Caco-2 (cell line): ENCODE measurements at places on chromosomes 3 and 15. TPM values are rescaled to one million over a fixed set of nuclear protein-coding genes. Genes with fewer than 3 reads are reported as not detected.

GRCh38 chr15:83413054-83413719 is 34.0 kb upstream of the SH3GL3 start:
- DNase-seq: no peak

DNA sequence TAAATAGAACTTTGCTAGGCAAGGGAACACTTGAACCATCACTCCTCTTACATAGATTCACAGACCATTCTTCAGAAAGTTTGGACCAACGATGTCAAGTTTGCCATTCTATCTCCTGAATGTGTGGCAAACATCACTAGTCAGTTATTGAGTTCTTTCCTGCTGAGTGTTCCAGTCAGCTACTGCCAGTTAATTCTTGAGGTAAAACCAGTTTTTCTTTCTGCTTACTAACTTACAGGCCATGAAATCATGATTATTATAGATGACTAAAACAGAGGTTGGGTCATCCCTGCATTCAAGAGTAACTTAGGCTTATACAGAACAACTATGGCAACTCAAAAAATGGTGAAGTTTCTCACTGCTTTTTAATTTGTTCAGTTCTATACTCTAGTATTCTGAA is 88.2 kb downstream of the AP4E1 start:
- no peak for DNase-seq

GRCh38 chr15:60612400-60613048 is 133.6 kb upstream of the ICE2 start:
- DNase-seq: no peak

DNA sequence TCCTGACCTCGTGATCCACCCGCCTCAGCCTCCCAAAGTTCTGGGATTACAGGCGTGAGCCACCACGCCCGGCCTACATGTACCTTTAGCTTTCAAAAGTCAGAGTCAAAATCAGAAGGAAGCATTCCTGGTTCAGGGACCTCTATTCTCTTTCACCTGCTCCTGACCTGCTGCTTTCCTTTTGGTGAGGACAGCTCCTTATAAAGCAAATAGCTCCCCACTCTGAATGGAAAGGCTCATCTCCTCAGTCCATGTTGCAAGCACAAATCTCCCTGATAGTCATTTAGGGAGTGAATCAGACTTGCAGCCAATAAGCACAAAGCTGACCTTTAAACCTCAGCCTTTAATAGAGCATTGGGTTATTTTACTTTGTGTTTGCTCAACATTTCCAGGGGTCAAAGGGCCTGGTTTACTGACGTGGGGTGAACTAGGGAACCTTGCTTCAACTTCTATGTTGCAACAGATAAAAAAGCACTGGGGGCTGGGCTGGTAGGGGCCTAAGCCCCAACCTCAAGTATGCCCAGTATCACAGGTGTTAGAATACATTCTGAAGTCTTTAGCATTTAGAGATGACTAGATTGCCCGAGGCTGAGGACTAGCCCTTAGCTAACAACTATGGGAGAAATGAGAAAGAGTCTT is 43.1 kb downstream of the THRB start:
- peak; percentile 92 for DNase-seq

TRH gene
- not detected in 2 replicates for total RNA-seq

SLITRK3 gene
- total RNA-seq: not detected in 2 replicates
